ENCODE measurements at places on chromosomes 4 and X.

DNA sequence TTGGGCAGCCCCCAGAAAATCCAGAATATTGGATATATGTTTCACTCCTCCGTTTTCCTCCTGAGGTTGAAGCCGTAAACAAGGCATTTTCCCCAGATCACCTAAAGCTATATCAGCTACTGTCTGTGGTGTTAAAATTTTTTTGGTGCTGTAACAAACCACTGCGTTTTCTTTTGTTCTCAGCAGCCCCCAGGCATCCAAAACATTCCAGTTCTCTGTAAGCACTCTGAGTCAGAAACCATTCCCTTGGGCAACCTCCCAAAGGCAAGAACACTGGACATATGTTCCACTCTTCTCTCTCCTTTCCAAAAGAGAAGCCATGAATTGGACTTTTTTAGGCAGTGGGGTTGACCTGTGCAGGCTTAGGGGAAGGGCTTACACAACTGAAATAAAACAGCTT is 310.9 kb downstream of the MID1IP1 start:
- no peak for DNase-seq

- no peak for DNase-seq
Measured at GRCh38 chr4:145819853-145820181, 118.8 kb downstream of the ZNF827 start.

- DNase-seq = no peak
Measured at GRCh38 chrX:100928660-100929613, at the start of gene XKRX. Gene XKRX (minus strand): TSS chrX:100928917. CDS start chrX:100928304, 613 bp downstream.

- DNase-seq = no peak
Measured at GRCh38 chr4:163492951-163493504, 1.5 kb upstream of the TMA16 start.

GRCh38 chrX:21656587-21657317 is 1.4 kb downstream of the KLHL34 start:
- DNase-seq = no peak

- no peak for DNase-seq
Measured at GRCh38 chrX:44280116-44280515, 63.4 kb downstream of the EFHC2 start.

DNA sequence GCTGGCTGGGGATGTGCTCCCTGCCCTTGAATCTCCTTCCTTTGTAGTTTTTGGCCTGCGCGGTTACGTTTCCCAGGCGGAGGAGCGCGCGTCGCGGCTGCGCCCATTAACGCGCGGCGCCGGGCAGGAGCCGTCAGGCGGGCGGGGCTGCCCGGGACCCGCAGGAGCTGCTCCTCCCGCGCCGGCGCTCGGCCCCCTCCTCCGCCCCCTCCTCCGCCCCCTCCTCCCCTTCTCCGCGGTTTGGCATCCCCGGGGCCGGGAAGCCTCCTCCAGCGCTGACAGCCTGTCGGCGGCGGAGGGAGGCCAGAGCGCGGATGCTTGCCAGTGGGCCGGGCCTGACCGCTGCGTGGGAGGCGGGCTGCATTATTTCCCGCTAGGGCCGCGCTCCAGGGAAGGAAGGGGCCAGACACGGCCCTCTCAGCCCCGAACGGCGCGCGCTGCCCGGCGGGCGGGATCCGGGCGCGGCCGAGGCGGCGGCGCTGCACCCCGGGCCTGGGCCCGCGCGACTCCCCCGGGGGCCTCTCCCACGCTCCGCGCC is at the start of gene DCLK2:
TSS of gene DCLK2 (plus strand) at position 405 of the 538 bp plus-strand sequence. CDS start 583 bp downstream, outside the sequence.
- no peak for DNase-seq
